ENCODE measurements at places on chromosomes 2 and 18.

DNA sequence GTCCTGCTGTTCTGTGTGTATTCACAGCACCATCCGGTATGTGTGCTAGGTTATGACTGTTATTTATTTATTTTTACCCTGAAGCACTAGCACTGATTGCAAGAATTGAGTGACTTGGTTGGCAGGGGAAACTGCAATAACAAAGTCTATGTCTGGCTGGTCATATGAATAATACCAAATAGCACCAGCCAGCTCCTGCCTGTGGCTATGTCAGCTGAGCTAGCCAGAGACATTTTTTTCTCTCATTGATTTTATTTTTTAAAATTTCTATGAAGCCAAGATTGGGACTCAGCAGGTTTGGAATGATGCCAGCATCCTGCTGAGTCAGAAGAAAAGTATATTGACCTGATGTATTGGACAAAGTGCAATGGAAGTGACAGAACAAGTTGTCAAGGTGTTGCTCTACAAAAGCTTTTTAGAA, 188.5 kb upstream of the CDH2 start:
- no peak for DNase-seq

DNA sequence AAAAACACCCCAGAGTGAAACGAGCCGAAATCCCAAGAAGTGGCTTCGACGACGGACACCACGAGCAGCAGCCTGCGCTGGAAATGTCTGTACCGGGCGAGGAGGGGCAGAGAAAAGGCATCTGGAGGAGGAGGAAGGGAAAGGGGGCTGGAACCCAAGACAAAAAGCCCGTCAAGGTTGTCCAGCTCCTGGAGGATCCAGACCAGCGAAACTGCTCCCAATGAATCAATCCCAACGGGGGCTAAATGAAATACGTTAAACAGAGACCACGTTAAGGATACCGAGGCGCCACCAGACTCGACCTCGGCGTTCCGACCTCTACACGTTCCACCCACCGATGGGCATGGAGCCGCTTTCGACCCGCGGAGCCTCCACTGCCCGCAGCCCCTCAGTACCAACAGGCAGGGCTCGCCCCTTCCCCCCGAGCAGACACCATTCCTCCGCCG, 400 bp downstream of the CCDC88A start:
- DNase-seq: peak; percentile 33

DNA sequence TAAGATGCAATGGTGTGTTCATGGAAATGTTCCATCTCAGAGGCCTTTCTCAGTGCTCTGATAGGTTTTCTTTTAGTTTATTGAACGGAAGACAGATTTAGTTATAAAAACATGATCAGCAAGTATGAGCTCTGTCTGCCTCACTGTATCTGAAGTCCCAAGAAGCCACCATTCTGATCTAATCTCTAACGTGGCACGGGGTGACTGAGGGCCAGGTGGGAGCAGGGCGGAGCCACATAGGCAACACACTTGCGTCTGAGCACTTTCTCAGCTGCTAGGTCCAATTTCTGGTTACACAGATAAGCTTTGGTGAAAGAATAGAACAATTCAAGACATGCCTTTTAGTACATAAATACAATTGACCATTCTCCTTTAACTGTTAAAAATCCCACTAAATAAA, 60.4 kb downstream of the SNTG2 start:
- DNase-seq: no peak

DNA sequence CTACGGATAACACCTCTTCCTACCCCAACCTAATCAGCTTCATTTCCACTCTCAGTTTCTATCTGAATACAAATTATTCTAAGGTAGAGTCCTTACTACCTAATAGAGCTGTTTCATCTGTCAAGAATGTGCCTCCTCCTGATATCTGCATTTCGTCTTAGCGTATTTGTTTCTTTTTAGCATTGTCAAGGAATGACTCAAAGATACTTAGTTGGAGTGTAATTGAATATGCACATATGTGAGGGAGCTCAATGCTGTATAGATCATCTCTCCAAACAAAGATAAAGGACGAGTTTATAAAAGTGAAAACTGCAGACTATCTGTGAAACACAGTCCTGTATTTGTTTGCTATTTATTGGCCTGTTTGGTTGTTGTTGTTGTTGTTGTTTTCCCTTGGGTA, 2059.4 kb upstream of the CELF4 start:
- DNase-seq: no peak

- DNase-seq: peak; percentile 43
Measured at GRCh38 chr2:42568401-42569115, at the start of gene MTA3. Gene MTA3, plus strand, starts transcription at chr2:42568632. Its CDS starts 114 bp downstream, at chr2:42568746.

DNA sequence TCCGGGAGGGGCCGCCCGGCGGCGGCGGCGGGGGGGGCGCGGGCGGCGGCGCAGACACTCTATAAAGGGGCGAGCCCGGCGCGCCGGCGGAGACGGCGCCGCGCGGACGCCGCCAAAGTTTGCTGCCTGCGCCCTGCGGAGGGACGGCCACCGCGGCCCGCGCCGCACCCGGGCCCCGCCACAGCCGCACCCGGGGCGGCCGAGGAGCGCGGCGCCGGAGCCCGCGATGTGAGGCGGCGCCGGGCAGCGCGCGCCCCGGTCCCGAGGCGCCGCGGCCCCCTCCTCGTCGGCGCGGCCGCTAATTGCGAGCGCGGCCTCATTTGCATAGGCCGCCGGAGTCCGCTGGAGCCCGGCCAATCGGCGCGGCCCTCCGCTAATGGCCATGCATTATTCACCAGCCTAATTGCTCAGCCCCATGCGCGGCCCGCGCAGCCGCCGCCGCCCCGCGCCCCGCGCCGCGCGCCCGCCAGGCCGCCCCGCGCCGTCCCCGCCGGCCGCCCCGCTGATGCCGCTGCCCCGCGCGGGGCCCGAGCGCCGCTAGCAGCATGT, at the start of gene SALL3:
SALL3 (plus strand) TSS at position 89 of the 549 bp plus-strand sequence; CDS start at position 546, 457 bp downstream.
- DNase-seq: no peak

GRCh38 chr2:67651565-67651964, 254.4 kb downstream of the ETAA1 start:
- no peak for DNase-seq

GRCh38 chr2:11309706-11310105, 34.7 kb downstream of the ROCK2 start:
- DNase-seq: no peak

GRCh38 chr2:19574778-19575260, 216.4 kb upstream of the OSR1 start:
- peak; percentile 31 for DNase-seq

DNA sequence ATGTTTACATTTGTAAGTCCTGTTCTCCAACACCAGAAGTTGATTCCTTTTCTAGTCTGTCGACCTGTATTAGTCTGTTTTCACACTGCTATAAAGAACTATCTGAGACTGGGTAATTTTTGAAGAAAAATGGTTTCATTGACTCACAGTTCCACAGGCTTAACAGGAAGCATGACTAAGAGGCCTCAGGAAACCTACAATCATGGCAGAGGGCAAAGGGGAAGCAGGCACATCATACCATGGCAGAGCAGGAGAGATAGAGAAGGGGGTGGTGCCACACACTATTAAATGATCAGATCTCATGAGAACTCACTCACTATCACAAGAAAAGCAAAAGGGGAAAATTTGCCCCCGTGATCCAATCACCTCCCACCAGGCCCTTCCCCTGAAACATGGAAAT, 112.8 kb upstream of the MAP3K20 start:
- DNase-seq: no peak

- DNase-seq: no peak
Measured at GRCh38 chr2:37629529-37629928, 41.9 kb downstream of the CDC42EP3 start.

GRCh38 chr2:85255456-85255812, 72.4 kb downstream of the TGOLN2 start:
- no peak for DNase-seq

DNA sequence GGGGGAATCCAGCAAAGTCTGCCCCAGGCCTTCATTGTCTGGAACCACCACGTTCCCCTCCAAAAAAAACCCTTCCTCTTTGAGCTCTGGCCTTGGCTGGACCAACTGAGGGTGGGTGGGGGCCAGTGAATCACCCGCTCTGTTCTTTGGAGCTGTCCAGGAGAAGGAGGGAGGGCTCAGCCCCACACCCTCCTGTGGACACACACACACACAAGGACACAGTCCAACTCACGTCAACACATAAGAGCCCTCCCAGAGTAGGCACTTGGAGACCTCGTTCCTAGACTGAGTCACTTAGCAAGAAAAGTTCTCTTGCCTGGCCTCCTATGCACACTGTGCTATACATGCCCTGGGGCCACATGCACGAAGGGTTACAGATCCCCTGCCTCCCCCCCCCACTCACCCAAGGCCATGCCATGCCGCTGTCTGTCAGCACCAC, 1.2 kb upstream of the TNS1 start:
- no peak for DNase-seq

GRCh38 chr18:63299837-63300745, 19.5 kb downstream of the BCL2 start:
- peak; percentile 18 for DNase-seq

- peak; percentile 12 for DNase-seq
Measured at GRCh38 chr2:133497270-133497893, 70.9 kb downstream of the NCKAP5 start.

- DNase-seq: no peak
Measured at GRCh38 chr2:126784045-126784444, 114.6 kb upstream of the TEX51 start.

DNA sequence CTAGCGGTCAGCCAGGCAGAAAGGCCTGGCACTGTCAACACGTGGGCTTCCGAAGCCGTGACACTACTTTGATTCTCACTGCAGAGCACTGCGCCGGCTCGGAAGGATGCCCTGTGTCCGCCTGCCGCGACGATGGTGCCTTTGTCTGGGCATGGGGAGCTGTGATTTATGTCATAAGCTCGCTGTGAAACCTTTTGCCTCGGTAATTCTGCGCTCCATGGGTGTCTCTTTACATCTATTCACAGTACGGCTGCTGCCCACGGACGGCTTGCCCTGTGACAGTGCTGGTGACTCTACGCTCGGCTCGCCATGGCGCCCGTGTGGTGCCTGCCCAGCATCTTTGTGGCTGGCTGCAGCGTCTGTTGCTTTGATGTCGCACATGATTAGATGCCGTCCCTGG, 43.1 kb upstream of the GBX2 start:
- DNase-seq: no peak

GRCh38 chr2:54213082-54213481, 42.9 kb downstream of the TSPYL6 start:
- no peak for DNase-seq

DNA sequence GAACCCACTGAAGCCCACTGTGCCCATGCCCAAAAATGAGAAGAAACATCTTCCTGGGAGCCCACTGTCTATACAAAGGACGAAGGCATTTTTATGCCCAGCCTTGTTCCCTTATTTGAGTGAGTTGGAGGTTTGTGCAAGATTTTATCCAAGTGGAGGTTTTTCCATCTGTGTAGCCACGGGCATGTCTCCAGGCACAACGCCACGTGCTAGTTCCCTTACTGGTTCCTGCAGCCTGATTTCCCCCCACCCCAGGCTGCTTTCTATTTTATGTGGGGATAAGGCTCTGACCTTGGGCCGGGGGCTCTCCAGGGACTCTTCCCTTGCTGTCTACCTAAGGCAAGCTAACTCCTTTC, 22.2 kb upstream of the TXNL4A start:
- no peak for DNase-seq

DNA sequence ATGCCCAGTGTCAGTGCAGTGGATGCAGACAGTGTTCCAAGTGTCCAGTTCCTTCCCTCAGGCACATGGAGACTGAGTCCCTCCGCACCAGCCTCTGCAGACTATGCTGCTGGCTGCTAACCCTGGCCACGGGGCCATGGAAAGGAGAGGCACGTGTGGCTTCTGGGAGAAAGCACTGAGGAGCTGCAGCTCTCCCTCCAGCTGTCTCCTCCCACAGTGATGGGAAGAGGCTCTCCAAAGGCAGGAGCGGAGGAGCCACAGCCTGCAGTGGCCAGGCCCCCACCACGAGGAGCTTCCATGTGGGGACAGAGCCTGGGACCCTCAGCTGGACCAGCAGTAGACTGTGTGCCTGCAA, 141.1 kb downstream of the NDUFA10 start:
- DNase-seq: no peak

DNA sequence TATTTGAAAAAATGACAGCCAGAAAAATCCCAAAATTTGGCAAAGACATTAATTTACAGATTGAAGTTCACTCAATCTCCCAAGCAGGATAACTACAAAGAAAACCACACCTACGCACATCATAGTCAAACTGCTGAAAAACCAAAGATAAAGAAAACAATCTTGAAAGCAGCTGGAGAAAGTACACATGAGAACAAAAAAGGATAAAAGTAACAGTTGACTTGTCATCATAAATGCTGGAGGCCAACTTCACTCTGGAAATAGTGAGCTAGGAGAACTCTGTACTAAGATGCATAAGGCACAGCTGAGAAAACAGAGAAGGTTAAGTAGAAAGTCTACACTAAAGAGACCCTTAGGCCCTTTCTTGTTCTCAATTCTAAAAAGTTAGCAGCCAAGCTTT, 73.1 kb downstream of the TLK1 start:
- DNase-seq: no peak

DNA sequence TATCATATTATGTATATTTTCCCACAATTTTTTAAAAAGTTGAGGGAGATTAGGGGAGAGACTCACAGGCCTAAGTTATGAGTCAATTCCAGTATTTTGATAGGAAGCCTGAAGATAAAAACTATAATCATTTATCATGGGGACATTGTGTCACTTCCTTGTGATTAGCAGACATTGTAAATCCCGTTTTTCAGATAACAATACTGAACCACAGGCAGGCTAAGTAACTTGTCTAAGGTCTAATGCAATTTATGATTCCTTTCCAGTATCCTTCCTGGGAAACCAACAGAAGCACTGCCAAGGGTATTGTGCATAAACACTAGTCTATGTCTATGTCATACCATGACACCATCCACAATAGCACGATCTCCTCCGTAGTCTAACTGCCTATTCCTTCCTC, 235.2 kb upstream of the PIK3C3 start:
- no peak for DNase-seq

DNA sequence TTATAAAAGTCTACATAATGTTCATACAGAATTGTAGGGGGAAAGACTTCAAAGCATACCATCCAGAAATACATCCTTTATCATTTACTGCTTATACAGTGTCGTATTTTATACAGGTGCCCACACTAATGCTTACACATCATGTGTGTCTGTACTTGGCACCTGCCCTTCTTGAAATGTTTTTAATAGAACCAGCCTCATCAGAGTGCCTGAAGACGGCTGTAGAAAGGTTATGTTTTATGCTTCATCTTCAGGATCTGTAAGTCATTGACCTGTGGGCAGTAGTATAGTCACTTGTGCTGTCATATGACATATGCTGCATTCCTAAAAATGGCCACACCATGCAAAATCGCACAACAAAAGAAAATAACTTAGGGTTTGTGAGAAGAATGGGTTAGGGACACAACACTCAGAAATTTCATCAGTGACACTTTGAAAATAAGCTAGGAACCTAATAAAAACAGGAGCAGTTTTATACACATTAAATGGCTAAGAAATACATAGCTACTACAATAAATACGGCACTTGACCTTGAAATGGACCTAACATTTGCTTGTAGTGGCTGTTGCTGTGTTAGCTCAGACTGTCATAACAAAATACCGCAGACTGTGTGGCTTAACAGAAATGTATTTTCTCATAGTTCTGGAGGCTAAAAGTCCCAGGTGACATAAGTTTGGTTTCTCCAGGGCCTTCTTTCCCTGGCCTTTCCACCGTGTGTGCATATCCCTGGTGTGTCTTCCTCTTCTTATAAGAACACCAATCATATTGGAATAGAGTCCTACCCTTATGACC, 112.6 kb downstream of the CERS6 start:
- DNase-seq: no peak

GRCh38 chr2:216994353-216994854, 134.5 kb upstream of the TNP1 start:
- no peak for DNase-seq

Data from hepatic stellate cell (primary cell).